ENCODE measurements at places on chromosomes 16 and 17. TPM values are rescaled to one million over a fixed set of nuclear protein-coding genes. Genes with fewer than 3 reads are reported as not detected.

DNA sequence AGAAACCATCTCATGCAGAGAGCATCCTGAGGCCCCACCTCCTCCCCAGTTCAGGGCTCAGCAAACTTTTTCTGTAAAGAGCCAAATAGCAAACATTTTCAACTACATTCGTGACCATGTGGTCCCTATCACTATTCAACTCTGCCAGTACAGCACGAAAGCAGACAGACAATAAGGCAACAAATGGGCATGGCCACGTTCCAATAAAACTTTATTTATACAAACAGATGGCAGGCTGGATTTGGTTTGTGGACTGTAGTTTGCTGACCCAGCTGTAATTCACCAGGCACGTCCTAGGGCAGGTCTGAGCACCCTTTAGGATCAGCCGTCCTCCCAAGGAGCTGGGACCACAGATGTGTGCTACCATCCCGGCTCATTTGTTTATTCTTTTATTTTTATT lies 27.1 kb upstream of the GPRC5C start:
- no peak for DNase-seq

DNA sequence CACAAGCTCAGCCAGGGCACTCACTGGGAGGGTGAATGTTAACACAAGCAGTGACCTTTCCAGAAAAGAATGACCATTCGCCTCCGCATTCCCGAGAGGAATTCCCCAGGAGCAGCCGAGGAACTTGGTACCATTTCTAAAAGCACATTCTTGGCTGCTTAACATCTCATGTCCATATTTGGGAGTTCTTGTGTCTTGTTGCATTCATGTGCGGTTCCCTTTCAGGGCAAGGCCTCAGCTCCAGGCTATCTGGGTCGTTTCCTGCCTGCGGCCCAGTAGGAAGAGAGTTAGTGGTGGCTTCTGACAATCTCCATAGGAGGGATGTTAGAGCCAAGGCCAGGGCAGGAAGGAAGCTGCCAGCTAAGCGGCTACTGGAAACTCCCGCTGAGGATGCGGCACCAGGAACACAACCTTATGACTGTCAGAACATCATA lies 27.8 kb upstream of the MEAK7 start:
- DNase-seq, result no peak

GRCh38 chr16:30040221-30040620 lies 9.2 kb upstream of the TLCD3B start:
- DNase-seq, result no peak

DNA sequence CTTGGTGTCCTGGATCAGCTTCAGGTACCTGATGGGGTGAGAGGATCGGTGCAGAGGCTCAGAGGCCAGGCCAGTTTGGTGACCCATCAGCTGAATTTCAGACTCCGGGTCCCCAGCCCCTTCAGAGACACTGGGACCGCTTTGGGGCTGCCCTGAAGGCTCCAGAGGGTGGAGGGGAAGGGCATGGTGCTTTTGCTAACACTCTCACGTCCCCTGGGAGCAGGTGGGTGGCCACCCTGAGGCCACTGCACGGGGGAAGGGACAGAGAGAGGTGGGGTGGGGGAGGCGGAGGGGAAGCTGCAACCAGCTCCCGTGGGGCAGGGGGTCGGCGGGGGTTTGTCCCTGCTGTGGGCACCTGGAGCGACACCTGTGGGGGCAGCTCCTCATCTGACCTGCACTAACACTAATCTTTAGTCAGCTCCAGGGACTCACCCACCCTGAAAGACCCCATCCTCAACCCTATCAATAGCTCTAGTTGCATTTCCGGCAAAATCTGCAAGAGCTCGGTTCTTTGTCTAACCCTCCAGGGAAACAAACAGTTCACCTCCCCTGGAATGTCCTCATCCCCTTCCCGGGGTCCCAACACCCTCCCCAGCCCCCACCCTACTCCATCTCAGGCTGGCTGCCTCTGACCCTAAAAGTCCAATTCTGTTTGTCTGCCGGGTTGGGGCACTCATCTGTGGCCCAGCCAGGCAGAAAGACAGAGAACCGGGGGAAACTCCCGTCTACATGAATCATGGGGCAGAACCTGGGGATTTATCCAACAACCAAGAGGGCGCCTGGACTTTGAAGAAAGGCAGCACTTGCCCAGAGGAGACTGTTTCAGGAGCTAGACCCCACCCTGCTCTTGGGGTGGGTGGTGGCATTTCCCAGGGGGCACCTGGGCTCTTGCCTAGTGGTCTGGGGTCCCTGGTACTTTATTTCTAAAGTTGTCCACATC lies 91.9 kb upstream of the CBX4 start:
- DNase-seq, result no peak

DNA sequence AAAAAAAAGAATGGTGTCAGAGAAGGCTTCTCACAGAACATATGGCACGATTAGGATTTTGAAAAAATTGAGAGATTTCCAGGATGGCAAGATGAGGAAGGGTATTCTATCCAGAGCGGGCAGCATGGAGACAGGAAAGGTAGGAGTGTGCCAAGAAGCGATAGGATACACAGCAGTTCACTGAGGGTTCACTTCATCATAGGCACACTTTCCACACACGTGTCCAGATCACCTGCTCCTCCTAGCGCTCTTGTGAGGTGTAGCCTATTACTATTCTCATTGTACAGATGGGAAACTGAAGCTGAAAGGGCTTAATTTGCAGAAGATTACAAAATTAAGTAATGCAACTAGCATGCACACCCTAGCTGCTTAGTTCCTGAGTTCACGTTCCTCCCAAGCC lies 6.2 kb upstream of the ELAC2 start:
- DNase-seq, result no peak

GRCh38 chr16:30977502-30977901 lies 7.5 kb upstream of the HSD3B7 start:
- no peak for DNase-seq

GRCh38 chr16:3036726-3037315 lies at the start of gene BICDL2:
BICDL2 (minus strand) TSS chr16:3036944; CDS start chr16:3035496, 1,448 bp downstream.
- DNase-seq, result no peak

The CA7 gene
- total RNA-seq, result not detected

The ATPAF2 gene
- 25.1 TPM for total RNA-seq

The DPEP3 gene
- 0.44 TPM for total RNA-seq

All from CD4-positive, CD25-positive, alpha-beta regulatory T cell (primary cell).